ENCODE measurements at places on chromosomes 16 and 17.
A peak's percentile ranks its signal among the peaks of the same experiment; 100 is the strongest.

DNA sequence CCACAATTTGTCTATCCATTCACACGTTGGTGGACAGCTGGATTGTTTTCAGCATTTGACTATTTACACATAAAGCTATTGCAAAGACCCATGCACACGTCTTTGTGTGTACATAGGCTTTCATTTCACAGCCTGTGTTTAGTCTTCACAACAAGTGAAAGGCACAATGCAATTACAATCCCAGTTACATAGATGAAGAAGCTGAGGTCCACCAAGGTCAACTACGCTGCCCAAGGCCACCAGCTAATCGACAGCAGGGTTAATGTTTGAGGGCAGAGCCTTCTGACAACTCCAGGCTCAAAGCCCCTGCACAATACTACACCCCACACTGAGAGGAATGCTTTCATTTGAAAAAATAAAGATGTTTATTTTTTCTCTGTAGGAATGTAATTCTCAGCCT lies 93.6 kb upstream of the CDH13 start:
- no peak for DNase-seq

DNA sequence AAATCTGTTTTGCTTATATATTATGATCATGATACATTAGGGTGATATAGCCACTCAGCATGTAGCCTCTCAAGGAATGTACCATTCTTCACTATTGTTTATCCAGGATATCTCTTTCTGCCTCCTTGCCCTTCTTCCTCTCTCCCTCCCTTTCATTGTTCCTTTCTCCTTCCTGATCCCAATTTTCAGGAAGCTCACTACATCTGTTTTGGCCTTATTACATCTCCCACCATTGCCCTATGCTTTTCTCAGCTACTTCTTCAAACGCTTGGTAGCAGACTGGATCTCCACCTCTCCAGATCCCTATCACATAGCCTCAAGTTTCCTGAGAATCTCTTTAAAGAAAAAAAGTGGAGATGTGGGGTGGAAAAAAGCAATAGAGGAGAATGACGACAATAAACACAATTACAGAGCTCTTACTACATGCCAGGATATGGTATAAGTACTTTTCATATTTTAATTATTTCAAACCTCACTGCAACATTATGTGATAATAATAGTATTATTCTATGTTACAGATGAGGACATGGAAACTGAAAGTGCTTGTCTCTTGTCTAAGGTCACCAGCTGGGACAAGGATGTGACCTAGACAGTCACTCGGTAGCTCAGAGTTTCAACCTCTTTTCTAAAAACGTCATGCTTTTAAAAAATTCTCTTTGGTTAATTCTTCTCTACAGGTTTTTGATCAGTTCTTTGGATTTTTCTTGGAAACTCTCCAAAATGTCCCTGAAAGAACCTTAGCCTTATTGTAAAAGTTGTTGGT lies 959.1 kb downstream of the CDH11 start:
- DNase-seq, result no peak

DNA sequence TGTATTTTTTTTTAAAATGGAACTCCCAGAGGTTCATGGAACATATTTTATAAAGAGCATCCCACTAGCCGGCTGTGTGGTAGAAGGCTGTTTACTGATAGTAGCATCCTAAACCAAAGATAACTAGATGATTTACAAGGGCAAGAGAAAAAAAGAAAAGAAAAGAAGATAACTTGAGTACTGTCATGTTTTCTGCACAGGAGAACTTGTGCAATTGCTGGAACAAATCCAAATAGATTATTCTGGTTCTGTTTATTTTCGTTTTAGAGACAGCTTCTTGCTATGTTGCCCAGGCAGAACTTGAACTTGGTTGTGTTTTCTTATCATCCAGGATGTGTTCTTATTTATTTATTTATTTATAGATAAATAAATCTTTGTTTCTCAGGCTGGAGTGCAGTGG lies 20.9 kb upstream of the PPM1D start:
- no peak for DNase-seq

- DNase-seq, result no peak
These were observed 22.2 kb upstream of the CLEC18C start for GRCh38 chr16:70151391-70151790.

GRCh38 chr17:58529275-58529674 lies 14.8 kb upstream of the MTMR4 start:
- no peak for DNase-seq

- no peak for DNase-seq
These were observed 7.0 kb upstream of the ANKRD40CL start for GRCh38 chr17:50774225-50774803.

DNA sequence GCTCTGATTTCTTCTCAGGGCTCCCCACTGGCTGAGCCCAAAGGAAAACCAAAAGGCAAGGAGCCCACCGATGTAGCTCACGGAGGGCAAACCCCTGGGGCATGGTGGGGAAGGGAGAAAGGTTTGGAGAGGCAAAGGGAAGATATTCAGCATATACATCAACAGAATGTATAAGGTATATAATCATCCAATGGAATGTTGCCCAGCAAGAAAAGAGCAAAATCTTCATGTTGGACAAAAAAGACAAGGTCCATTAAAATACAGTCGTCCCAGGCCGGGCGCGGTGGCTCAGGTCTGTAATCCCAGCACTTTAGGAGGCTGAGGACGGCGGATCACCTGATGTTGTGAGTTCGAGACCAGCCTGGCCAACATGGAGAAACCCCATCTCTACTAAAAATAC lies 1.6 kb downstream of the CPPED1 start:
- no peak for DNase-seq

- DNase-seq, result peak; percentile 57
These were observed 7.7 kb downstream of the FBXL20 start for GRCh38 chr17:39393736-39394135.

DNA sequence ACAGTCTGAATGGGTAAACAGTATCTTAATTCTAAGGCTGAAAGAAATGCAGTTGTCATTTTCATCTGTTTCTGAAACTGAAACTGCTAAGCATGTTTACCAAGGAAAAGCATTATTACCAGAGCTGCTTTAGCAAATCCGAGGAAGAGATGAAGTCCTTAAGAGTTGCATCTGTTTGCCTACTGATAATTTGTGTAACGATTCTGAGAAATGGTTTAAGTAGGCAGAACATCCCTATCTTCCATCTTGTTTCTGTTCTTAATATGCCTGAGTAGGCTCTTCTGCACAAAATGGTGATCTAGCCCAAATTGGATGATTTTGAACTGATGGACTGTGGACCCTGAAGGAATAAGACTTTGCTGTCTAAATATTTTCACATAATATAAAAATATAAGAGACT lies 34.9 kb downstream of the NUP93 start:
- DNase-seq, result peak; percentile 24

DNA sequence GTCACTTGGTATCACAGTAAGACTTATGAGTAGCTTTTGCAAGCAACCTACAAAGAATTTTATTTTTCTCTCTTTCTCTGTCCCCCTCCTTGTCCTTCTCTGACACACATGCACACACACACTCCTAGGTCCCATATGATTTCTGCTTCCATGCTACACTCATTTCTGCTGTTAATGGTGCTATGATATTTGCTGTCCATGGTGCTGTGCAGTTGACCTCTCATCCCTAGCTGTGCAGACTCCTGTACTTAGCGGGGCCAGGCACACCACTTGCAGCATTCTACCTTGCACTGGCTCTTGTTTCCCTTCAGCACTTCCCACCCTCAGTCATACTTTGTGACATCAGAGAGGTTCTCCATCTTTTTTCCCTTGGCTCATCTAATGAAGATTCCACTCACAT lies 158.9 kb upstream of the CNTNAP4 start:
- no peak for DNase-seq

- peak; percentile 97 for DNase-seq
These were observed 1.5 kb upstream of the ALOXE3 start for GRCh38 chr17:8119581-8120519.

DNA sequence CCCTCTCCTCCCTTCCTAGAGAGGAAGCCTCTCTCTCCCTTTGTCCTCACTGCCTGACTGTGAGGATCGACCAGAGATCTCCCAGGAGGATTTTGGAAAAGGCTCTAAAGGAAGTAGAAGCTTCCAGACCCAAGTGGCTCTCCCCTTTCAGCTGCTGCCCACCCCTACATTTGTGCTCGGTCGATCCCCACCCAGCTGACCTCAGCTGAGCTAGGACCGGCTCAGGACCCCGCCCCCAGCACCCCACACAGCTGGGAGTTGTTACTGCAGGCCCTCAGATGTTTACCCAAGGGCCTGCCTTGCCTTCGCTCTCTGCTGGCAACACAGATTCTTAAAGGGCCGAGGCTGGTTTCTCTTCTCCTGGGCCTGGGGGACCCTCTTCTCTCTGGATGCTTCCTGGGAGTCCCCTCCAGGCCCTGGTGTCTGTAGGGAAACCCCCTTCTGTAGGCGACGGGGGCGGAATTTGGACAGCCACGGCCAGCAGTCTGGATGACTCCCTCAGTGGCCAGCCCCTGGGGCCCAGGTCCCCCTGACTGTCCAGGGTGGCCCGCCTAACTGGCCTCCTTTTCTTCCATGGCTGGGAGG lies 26.9 kb upstream of the TIMP2 start:
- DNase-seq, result no peak

GRCh38 chr17:79042421-79043190 lies 18.6 kb downstream of the C1QTNF1 start:
- DNase-seq, result peak; percentile 73

DNA sequence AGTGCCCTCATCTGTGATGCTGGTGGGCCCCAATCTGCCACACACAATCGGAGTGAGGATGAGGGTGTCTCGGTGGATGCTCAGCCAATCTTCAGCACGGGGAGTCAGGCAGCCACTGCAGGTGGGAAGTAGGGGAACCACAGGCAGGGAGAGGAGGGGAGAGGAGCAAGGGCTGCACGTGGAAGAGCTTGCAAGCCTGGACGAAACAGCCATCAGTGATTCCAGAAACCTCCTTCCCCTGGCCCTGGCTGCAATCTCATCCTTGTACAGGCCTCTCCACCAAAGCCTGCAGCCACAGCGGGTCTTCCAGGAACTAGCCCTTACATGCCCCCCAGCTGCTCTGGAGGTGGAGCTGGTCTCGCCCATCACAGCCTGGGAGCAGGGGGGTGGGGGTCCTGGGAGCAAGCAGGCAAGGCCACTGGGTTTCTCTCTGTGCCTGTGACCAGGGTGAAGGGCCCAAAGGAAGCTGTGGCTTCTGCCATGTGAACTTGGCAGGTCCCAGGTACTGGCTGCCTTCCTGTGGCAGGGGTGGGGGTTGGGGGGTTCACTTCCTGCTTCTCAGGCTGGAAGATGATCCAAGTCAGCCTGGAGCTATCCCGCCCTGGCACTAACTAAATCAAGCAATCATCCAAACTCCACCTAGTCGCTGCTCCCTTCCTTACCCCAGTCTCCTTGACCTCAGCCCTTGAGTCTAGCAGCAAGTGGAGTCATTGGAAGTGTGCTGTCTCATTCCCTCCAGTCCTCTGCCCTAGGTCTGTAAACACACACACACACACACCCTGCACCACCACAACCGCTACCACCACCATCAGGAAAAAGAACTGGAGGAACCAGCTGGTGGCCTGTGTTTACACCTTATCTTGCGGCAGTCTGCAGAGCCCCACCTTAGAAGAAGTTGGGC lies 29.4 kb upstream of the MLKL start:
- DNase-seq, result peak; percentile 77

DNA sequence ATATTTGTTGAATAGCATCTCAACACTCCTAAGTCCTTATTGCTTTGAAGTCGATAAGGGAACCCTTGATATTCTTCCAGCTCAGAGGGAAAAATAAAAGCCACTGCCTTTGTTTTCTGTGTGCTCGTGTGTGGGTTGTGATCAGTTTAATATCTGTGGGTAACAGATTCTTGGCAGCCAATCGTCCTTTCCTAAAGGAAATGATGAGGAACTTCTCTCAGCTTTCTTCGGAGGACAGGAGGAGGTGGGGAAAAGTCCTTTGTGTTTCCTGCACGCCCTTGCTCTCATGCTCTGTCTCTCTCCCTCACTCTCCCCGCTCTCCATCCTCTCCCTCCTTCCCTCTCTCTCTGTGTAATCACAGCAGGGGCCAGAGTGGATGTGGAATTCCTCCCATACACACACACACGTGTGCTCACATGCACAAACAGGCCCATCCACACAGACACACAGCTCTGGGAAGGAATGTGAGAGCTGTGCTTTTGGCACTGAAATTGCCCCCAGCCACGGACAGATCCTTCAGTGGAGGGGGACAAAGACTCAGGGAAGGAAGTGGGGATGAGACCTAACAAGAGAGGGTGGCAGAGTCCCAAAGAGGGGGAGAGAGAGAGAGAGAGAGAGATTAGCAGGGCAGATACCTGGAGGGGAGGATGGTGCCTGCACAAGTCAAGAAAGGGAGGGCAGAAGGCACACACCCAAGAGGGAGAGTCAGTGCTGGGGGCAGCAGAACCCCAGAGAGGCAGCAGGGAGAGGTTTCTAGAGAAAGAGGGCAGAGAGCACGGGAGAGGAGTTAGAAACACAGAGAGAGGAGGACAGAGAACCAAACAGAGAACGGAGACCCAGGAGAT lies 83.5 kb upstream of the PLCG2 start:
- peak; percentile 69 for DNase-seq

GRCh38 chr17:57357392-57357784 lies 101.1 kb downstream of the MSI2 start:
- no peak for DNase-seq

GRCh38 chr16:48158296-48158695 lies 2.5 kb upstream of the ABCC12 start:
- no peak for DNase-seq

- no peak for DNase-seq
These were observed 329.1 kb downstream of the CDH13 start for GRCh38 chr16:82955741-82956348.

- DNase-seq, result no peak
These were observed 167.1 kb downstream of the CCDC182 start for GRCh38 chr17:57577751-57578607.

DNA sequence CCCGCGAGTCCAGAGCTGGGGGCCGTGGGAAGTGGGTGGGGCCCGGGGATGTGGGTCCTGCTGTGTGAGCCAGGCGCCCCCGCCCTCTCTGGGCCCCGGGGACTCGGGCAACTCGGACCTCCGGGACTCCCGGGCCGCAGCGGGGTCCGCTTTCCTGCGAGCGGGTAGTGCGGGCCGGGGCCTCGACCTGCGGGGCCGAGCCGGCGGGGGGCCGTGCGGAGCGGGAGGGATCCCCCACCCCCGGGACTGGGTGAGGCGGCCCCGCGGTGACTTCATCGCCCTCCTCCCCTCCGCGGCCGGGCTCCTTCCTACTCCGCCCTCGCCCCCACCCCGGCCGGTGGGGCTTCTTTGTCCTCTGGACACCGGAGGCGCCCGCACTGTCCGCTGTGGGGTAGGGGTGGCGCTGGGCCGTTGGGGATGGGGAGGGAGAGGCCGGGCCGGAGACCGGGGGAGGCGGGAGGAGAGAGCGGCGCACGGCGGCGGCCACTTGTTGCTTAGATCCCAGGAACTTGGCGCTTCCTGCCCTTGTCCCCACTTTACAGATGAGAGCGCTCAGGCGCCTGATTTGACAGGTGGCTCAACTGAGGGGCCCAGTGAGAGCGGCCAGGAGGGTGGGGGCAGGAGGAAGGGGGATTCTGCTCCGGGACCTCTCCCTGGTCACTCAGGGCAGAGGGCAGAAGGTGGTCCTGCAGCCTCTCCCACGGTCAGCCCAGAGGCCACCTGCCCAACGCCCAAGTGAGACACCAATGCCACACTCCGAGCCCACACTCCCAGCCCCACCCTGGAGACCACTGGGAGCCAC lies 874 bp downstream of the CMTM3 start:
- peak; percentile 41 for DNase-seq
